SK-N-MC (cell line): ENCODE measurements at places on chromosomes 5 and 9.

GRCh38 chr9:134055981-134056461, 11.8 kb downstream of the BRD3 start:
- no peak for DNase-seq

- DNase-seq: no peak
Observed at GRCh38 chr9:133916159-133916541, 76.0 kb downstream of the VAV2 start.

DNA sequence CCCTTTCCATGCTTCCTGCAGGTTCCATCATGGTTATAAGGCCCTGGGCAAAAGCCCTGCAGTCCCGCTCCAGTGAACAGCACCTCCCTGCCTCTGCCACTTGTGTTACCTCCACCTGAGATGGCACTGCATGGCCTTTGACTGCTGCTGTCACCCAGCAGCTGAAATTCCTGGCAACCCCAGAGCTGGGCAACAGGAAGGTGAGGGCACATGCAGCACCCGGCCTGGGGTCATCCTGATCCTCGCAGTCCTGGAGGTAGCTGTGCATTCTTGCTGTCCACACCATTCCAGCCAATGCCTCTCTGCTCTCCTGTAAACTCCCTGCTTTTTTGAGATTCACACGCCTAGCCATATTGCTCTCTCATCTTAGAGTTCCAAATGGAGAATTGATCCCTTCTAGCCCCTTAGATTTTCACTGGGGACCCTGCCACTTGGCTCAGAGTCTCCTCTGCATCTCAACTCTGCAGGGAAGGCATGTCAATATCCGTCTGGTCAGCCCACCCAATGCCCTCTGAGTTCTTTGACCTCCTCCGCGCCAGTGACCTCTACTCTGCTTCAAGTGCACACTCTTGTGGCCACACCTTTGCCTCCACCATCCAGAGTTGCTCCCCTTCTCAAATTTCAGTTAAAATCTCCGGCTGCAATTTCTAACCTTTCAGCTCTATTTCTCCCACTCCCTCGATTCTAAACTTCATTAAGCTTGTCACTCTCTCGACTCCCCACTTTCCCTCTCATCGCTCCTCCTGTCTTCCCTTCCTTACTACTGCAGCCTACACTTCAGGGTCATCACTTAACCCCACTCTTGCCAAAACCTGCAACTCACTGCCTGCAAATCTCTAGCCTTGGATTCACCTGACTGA, 93.4 kb downstream of the ANKH start:
- no peak for DNase-seq

DNA sequence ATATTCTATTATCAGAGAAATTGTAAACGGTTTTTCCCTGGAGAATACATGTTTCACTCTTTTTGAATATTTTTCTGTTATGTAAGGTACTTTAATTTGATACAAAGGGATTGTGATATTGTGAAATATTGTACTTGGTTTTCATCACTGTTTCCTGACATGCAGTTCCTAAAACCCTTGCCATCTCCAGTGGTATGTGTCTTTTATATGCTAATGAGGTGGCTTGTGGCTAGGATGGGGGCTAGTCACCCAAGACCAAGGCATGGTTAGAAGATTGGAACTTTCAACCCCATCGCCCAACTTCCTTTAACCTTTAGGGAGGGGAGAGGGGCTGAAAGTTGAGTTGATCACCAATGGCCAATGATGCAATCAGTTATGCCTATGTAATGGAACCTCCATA, 160.6 kb downstream of the TAF11L14 start:
- no peak for DNase-seq

DNA sequence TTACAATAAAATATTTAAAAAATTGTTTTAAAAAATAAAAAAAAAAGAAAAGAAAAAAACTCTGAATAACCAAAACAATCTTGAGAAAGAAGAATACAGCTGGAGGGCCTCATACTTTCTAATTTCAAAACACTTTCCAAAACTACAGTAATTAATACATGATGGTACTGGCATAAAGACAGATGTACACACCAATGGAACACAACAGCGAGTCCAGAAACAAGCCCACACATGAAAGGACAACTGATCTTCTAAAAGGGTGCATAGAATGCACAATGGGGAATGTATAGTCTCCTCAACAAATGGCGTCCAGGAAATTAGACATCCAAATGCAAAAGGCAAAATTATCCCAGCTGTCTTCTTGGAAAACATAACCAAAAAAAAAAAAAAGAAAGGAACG, 99.6 kb downstream of the LURAP1L start:
- DNase-seq: no peak

DNA sequence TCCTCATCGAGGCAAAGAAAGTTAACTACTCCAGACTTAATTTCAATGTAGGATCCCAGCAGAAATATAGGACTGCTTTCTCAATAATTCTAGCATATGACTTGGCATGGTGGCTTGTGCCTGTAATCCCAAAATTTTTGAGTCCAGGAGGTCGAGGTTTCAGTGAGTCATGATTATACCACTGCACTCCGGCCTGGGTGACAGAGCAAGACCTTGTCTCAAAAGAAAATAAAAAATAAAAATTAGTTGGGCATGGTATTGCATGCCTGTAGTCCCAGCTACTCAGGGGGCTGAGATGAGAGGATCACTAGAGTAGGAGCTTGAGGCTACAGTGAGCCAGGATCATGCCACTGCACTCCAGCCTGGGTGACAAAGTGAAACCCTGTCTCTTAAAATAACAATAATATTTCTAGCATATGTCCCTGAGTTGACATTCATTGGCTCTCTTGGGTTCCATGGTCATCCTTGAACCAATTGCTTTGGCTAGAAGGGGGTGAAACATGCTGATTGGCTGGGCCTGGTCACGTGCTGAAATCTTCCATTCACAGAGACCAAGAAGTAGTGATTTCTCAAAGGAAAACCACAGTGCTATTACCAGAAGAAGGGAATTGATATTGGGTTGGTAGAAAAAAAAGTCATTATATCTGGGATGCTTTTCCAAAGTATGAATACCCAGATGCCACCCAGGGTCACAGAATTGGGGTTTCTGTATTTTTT, 31.6 kb upstream of the GARNL3 start:
- no peak for DNase-seq

DNA sequence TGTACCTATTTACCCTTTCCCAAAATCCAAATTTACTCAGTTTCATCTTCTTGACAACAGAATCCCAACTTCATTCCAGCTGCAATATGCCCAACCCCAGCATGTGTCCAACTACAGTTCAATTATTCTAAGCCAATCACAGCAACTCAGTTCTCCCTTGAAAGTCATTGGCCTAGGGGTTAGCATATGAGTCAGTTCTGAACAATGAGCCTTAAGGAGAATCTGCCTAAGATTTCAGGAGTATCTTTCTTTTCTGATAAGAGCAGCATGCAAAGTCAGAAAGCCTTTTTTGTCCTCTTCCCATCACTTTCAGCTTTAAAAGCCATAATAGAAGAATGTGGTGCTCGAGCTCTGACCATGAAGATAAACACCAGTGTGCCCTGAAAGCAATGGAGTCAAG, 44.4 kb upstream of the RASGRF2 start:
- DNase-seq: no peak

- no peak for DNase-seq
Observed at GRCh38 chr5:133611357-133612248, 738 bp downstream of the FSTL4 start.

GRCh38 chr9:119304555-119304954, 64.7 kb downstream of the BRINP1 start:
- no peak for DNase-seq
